ENCODE measurements at places on chromosomes 6 and 20.

GRCh38 chr6:128657181-128657580 lies 136.8 kb upstream of the PTPRK start:
- no peak for DNase-seq

DNA sequence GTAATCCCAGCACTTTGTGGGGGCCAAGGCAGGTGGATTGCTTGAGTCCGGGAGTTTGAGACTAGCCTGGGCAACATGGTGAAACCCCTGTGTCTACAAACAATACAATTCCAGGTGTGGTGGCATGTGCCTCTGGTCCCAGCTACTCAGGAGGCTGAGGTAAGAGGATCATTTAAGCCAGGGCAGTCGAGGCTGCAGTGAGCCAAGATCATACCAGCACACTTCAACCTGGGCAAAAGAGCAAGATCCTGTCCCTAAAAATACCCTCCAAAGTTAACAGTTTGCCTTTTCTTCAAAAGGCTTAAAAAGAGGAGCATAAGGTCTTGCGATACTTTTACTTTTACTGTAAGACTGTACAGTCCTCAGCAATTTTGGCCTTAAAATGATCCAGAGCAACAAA lies 10.7 kb upstream of the SPTLC3 start:
- no peak for DNase-seq

DNA sequence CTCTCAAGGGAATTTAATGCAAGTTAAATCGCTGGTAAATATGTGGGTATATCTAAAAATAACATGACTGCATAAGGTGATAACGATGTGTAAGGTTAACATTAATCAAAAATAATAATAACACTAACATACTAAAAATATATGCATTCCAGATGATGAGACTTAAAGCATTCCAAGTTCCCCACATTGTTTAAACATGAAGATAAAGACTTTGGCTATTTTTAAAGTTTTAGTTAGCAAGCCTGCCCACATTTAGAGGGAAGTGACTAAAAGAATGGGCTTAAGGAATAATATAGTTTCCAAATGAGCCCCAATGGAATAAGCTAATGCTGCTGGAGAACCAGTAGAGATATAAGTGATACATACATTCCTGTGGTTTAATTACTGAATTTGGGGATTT lies 941.3 kb downstream of the TBC1D32 start:
- no peak for DNase-seq

GRCh38 chr6:2973676-2974075 lies 2.3 kb upstream of the SERPINB6 start:
- no peak for DNase-seq

GRCh38 chr6:134768931-134769330 lies 181.0 kb downstream of the ALDH8A1 start:
- DNase-seq, result no peak

GRCh38 chr6:164924674-164925073 lies 384.7 kb downstream of the C6orf118 start:
- no peak for DNase-seq

DNA sequence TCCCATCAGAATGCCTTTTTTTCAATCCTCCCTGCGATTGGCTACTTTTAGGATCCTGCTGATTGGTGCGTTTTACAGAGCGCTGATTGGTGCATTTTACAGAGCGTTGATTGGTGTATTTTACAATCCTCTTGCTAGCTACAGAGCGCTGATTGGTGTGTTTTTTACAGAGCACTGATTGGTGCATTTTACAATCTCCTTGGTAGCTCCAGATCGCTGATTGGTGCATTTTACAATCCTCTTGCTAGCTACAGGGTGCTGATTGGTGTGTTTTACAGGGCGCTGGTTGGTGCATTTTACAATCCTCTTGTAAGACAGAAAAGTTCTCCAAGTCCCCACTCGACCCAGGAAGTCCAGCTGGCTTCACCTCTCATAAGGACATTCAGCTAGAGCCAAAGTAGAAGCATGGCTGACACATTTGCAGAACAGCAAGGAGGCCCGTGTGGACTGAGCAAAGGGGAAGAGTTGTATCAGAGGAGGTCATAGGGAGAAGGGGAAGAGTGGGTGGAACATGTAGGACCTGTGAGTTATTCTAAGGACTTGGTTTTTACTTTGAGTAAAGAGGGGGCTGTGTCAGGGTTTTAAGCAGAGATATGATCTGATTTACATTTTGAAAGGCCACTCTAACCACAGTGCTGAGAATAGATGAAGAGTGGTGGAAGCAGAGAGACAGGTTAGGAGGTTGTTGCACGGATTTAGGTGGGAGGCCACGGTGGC lies 2.6 kb downstream of the ALDH5A1 start:
- no peak for DNase-seq

GRCh38 chr6:71072508-71072907 lies 115.6 kb upstream of the B3GAT2 start:
- DNase-seq, result peak; percentile 4

- no peak for DNase-seq
Measured at GRCh38 chr20:48622421-48622820, 205.4 kb downstream of the PREX1 start.

DNA sequence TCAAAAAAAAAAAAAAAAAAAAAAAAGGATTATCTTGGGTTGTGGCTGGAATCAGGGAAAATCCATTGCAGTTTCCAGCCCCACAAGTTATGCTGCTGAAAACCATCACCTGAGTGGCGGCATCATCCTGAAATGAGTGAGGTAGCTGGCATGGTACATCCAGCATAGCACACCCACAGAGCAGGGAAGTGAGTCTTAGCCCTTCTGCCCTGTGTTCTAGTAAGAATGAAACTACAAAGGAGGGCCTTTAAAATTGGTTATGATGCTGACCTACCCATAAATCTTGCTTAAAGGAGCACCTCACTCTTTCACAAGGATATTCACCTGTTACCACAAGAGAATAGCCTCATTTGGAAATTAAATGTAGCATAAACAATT lies 119.2 kb downstream of the NFATC2 start:
- DNase-seq, result no peak

DNA sequence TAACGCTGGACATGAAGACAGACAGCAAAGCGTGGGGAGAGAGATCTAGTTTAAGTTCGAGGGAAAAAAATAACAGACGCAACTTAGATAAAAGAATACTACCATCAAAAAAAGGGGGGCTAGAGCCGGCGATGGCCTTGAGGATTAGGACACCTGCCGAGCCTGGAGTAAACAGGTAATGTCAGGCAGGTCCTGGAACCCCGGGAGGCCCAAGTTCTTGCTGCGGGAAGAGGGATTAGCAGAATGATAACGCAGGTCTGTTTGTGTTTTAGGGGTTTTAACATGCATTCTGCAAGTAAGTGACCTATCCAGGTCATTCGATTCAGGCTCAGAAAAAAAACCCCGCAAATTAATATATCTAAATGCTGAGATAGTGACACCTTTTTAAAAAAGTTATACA lies 754 bp upstream of the TMEM170B start:
- DNase-seq, result no peak

DNA sequence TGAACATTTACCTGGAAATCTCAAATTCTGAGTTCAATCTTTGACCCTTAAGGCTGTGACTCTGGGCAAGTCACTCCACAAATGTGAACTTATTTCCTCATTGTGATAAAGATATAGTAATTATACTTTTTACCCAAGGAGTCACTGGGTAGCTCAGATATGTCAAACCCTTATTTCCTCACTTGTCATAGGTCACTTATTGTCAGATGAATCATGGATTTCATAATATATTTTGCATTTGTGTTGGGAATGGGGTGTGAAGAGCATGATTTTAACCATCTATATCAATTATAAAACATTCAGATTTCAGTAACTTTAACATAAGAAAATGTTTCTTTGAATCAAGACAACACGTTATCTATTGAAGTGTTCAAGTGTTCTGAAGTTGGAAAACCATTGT lies 3.7 kb upstream of the CARMIL1 start:
- no peak for DNase-seq

GRCh38 chr6:8583291-8583690 lies 147.9 kb upstream of the SLC35B3 start:
- no peak for DNase-seq

- DNase-seq, result no peak
Measured at GRCh38 chr6:92710048-92710447, 709.3 kb downstream of the EPHA7 start.

- no peak for DNase-seq
Measured at GRCh38 chr6:3532296-3532916, 75.6 kb upstream of the SLC22A23 start.

- DNase-seq, result no peak
Measured at GRCh38 chr6:137704802-137705159, 162.3 kb upstream of the TNFAIP3 start.

GRCh38 chr6:31498748-31499147 lies 803 bp downstream of the MICB start:
- DNase-seq, result peak; percentile 9

- peak; percentile 52 for DNase-seq
Measured at GRCh38 chr6:108518714-108519576, 41.8 kb upstream of the FOXO3 start.

DNA sequence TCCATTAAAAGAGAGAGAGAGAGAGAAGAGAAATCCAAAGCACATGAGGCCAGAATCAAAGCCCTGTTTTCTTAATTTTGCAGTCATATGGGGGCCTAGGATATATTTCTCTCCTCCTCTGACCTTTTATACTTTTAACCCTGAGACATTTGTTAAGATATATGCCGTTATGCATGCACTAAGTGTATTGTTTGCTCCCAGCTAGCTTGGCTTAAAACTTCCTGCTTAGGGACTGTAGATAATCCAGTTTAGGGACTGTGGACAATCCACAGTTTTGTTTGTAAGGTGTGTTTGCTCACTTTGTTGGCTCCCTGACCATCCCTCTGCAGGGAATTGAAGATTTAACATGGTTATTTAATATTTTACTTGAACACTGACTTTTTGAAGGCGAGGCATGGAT lies 166.3 kb upstream of the TSHZ2 start:
- no peak for DNase-seq

- no peak for DNase-seq
Measured at GRCh38 chr6:25928562-25929324, 1.7 kb downstream of the SLC17A2 start.

DNA sequence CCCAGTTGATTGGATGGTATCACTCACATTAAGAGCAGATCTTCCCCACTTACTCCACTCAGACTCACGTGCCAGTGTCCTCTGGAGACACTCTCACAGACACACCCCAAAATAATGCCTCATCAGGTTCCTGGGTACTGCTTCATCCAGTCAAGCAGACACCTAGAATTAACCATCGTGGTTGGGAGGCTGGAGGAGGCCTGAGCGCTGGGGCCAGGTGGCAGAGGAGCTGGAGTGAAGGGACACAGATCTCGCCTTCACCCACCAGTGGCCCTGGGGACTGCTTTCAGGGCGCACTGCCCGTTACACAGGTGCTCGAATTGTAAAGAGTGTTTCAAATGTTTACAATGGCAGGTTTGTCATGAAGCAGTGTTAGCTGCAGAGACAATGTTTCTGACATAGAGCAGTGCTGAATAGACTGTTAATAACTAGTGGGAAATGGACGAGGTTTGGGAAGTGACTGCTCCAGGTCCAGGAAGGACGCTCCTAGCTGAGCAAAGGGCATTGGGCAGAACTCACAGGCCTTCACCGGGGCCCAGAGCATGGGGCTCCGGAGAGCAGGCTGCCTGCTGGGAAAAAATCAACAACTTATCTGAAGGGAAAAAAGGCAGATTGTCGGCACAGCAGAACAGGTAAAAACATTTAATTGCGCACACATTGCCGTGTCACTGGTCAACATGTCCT lies 38.4 kb downstream of the TMEM242 start:
- no peak for DNase-seq

DNA sequence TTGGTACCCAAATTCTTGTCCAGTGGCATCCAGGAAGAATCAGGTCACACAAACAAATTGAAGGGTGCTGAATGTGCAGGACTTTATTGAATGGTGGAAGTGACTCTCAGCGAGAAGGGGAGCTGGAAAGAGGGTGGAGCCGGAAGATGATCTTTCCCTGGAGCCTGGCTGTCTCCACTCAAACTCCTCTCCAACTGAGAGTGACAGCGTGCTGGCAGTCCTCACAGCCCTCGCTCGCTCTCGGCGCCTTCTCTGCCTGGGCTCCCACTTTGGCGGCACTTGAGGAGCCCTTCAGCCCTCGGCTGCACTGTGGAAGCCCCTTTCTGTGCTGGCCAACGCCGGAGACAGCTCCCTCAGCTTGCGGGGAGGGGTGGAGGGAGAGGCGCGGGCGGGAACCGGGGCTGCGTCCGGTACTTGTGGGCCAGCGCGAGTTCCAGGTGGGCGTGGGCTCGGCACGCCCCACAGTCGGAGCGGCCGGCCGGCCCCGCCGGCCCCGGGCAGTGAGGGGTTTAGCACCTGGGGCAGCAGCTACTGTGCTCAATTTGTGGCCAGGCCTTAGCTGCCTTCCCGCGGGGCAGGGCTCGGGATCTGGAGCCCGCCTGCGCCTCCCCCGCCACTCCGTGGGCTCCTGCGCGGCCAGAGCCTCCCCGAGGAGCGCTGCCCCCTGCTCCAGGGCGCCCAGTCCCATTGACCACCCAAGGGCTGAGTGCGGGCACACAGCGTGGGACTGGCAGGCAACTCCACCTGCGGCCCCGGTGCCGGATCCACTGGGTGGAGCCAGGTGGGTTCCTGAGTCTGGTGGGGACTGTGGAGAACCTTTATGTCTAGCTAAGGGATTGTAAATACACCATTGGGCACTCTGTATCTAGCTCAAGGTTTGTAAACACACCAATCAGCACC lies 26.7 kb upstream of the MBOAT1 start:
- DNase-seq, result no peak

GRCh38 chr20:14193885-14194284 lies 143.5 kb downstream of the FLRT3 start:
- no peak for DNase-seq

DNA sequence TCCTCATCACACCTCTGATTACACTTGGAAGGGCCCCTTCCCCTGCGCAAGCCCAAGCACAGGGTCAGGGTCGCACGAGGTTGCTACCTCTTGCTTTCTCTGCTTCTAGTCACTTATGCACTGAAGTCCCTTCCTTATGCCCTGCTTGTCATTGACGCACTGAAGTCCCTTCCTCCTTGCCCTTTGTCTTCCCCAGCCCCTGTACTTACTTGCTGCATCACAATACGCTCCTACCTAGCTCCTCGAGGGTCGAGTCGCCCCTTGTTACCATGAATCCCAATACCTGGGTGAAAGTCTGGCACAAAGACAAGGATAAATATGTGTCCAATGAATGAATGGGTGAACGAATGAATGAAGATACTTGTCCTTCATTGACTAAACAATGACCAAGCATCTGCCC lies 75.9 kb downstream of the LYRM4 start:
- no peak for DNase-seq

GRCh38 chr6:154243793-154244750 lies 112.5 kb downstream of the IPCEF1 start:
- no peak for DNase-seq

GRCh38 chr6:5066456-5067093 lies 18.6 kb upstream of the PPP1R3G start:
- no peak for DNase-seq

DNA sequence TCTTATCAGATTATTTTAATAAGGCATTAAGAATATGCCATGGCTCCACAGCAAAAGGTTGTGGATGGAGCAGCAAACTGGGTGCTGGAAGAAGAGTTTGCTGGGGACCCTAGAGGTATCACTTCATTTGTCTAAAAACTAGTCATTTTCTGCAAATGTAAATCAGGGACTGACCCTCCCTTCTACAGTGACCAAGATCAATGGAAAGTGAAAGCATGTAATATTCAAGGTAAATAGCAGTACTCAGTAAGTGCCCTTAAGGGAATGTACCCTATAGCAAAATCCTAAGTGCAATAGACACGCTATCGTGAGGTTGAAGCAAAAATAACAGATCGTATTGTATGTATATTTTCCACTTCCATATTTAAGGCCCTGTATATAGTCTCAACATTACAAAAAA lies 38.7 kb downstream of the TRDN start:
- no peak for DNase-seq

- peak; percentile 81 for DNase-seq
Measured at GRCh38 chr6:158170656-158171081, 2.5 kb downstream of the GTF2H5 start.

- no peak for DNase-seq
Measured at GRCh38 chr6:126361832-126362440, 22.0 kb downstream of the CENPW start.
